AG04450 (cell line): ENCODE measurements at places on chromosomes 1 and 21.

- no peak for DNase-seq
Observed at GRCh38 chr1:112457955-112458354, 50.8 kb upstream of the WNT2B start.

DNA sequence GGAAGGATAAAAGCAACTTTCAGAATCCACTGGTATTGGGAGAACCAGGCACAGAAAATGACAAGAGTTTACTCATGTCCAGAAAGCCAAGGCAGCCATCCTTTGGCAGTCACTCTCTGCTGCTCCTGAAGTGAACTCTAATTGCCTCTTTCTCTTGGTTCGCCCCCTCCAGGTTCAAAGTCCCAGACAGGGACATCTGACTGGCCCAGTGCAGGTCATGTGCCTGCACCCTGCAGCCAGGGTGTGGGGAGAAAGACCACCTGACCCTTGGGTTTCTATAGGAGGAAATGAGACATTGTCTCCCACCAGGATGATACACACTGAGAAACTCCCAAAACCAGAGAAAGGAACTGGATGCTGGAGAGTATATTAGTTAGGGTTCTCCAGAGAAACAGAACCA is 103.9 kb upstream of the SYT6 start:
- DNase-seq, result no peak

DNA sequence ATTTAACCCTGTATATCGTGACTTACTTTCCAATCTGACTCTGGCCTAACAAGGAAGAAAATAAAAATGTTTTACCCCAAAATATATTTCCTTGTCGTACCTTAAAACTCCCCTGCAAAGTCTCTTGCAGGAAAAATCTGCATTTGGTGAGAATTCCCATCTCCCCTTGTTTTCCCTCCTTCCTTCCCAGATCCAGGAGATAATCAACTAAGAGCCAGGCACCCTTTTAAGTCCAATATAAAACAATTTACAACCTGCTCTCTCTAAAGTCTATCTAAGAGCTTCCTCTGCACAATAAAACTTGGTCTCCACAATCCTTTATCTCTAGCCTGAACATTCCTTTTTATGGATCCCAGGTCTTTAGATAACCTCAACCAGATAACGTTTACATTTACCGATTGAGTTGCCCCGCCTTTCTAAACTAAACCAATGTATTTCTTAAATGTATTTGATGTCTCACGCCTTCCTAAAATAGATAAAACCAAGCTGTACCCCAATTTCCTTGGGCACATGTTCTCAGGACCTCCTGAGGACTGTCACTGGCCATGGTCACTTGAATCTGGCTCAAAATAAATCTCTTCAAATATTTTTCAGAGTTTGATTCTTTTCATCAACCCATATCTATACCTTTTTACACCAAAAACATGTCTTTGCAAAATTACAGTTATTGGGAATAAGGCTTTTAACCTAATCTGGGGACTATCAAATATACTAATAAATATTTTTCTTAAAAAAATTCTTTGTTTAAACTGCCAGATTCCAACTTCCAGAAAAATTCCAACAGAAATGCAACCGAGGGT is 993 bp downstream of the DDX59 start:
- DNase-seq, result no peak

GRCh38 chr1:193179094-193179493 is 7.3 kb downstream of the B3GALT2 start:
- DNase-seq, result no peak

DNA sequence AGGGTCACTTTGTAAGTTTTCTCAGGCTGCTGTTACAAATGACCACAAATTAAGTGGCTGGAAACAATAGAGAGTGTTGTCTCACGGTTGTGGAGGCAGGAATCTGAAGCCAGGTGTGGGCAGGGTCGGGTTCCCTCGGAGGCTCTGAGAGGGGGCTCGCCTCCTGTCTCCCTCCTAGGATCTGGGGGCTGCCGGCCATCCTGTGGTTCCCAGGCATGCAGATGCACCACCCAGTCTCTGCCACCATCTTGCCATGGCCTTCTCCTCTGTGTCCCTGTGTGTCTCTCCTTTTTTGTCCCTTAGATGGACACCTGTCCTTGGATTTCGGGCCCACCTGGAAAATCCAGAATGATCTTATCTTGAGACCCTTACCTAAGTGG is 4.8 kb downstream of the TP73 start:
- DNase-seq, result no peak

DNA sequence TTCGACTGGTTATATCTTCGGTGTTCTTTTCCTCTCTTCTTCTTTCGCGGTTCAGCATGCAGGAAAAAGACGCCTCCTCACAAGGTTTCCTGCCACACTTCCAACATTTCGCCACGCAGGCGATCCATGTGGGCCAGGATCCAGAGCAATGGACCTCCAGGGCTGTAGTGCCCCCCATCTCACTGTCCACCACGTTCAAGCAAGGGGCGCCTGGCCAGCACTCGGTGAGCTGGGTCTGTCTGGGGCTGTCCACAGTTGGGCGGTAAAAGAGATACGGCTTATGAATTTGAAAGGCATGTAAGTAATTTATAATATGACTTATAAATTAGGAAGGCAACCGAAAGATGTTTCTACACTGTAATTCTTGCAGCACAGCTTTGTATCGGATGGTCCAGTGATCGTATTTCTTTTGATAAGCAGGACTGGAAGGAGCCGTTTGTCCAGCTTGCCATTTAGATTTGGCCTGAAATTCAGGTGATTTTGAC is 334 bp downstream of the CTH start:
- DNase-seq, result no peak

GRCh38 chr21:34029743-34030528 is 43.4 kb upstream of the MRPS6 start:
- DNase-seq, result peak; percentile 16

GRCh38 chr1:68221980-68222373 is 10.3 kb downstream of the WLS start:
- DNase-seq, result no peak

DNA sequence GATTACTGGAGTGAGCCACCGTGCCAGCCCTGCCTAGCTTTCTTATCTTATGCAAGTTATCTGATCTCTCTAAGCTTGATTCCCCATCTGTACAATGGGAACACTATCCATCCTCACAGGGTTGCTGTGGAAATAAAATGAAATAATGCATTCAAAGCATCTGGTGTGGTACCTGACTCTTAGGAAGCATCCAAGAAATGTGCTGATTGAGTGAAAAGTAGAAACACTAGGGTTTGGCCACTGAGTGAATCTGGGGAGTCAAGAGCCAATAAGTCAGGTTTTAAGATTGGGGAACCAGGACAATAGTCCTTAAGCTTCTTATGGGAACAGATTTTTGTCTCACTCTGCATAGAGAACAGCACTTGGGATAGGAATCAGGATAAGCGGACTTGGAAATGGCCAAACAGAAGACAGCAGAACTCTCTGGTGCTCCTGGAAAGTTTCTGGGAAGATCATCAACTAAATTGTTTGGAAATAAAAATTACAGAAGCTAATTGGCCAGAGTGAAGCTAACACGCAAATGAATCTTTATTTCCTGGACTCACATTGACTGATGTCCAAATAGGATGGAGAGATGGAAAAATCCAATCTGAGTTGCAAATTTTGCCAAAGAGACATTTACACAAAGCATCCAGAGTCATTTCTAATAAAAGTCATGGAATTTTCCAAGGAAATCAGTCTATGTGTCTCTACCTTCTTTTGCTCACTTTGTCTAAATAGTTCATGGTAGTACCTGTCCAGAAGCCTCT is 3.3 kb downstream of the PAFAH2 start:
- no peak for DNase-seq

DNA sequence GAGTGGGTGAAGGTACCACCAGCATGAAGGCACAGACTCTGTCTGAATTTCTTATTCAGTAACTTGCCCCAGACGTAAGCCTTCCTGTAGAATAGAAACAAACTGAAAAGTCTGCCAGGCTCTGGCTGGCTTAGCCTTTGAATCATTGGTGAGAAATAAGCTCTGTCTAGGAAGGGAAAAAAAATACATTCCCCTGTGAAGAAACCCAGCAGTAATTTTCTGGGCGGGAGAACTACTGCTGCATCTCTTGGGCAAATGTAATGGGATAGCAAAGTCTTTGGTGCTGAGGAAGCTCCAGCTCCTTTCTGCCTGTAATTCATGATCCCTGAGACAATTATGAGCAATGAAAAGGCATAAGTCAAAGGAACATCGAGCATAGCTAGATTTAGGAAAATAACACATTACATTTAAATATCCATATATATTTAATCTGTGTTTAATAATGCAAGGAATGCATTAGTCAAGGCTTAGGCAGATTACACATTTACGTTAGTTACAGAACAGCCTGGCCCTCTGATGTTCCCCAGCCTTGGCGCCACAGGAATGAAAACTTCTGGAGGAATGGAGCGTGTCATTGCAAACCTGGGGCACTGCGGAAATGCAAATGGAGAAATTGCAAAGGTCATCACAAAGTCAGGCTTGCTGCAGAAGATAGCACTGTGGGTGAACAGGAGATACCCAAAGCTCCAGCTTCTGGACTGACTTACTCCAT is 216.3 kb upstream of the CAMK1G start:
- no peak for DNase-seq

GRCh38 chr1:159261721-159262494 is 40.2 kb upstream of the FCER1A start:
- no peak for DNase-seq

GRCh38 chr1:204979306-204979705 is 63.7 kb upstream of the CNTN2 start:
- no peak for DNase-seq

GRCh38 chr1:98426092-98426491 is 235.4 kb upstream of the SNX7 start:
- no peak for DNase-seq

DNA sequence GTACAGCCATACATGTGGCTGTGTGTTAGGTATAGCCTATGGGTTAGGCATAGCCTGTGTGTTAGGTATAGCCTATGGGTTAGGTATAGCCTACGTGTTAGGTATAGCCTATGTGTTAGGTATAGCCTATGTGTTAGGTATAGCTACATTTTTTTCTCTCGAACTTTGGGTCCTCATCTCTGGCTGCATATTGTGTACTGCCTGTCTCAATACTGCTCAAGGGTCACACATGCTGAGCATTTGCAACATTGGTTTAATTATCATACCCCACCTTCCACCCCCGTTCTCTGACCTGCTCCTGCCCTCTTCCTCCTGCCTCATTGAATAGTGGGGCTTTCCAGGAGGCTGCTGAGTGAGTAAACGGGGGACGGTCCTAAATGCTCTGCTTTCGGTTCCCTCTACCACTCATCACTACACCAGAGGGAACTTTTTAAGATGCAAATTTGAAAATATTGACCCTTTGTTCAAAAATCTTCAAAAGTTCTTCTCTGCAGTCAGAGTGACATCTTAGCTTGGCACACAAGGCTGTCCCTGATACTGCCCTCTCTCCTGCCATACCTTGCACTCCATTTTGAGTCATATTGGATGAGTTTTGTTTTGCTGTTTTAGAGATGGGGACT is 17.8 kb downstream of the OR2B11 start:
- DNase-seq, result no peak

DNA sequence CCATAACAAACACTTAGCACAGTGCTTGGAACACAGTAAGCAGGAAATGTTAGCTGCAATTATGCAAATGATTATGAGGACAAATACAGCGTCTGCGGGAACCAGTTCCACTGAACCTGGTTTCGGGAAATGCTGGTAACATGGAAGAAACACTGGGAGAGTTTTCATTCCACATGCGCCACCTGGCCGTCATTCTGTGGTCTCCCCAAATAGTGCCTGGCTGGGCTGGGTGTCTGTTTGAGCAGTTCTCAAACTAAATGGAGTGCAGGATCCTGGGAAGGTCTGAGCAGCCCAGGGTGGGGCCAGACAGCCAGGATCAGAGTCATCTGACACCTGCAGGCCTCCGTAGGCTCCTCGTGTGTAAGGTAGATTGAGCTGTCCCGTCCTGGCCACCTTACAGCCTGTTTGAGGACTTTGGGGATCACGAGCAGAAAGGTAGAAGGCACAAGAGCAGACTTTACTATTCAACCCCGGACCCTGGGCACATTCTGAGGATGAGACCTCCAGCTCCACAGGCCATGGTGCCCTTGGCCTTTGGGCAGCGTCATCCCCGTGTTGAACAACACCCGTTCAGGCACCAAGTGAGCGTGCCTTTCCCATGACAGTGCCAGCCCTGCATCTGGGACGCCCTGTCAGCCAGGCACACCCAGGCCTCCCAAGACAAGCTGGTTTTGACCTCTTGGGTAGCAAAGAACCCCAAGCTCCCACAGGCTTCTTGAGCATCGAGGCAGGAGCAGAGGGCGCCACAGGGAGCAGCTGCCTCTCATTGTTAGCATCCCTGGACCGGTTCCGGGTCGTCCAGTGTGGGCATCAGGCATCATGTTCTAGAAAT is 101.9 kb downstream of the PRDM2 start:
- DNase-seq, result no peak

- DNase-seq, result no peak
Observed at GRCh38 chr21:28768753-28769152, 223.9 kb downstream of the LTN1 start.

- no peak for DNase-seq
Observed at GRCh38 chr1:41173651-41174050, 68.5 kb downstream of the SCMH1 start.

DNA sequence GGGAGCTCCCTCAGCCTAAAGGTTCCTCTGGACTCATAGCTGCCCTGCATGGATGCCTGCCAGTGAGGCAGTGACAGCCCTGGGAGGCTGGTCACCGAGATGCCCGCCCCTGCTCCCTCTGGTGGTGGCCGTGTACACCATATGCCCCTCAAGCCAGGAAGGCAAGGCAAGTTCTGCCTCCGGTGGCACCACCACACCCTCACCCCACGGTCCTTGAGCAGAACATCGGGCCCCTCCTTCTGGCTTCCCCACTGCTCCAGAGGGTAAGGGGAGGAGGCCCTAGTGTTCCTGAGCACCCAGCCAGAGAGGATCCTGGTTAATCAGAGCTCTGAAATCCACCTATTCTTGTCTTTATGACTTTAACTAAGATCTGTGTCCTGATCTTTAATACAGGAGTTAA is 1.5 kb upstream of the S100A14 start:
- DNase-seq, result no peak

DNA sequence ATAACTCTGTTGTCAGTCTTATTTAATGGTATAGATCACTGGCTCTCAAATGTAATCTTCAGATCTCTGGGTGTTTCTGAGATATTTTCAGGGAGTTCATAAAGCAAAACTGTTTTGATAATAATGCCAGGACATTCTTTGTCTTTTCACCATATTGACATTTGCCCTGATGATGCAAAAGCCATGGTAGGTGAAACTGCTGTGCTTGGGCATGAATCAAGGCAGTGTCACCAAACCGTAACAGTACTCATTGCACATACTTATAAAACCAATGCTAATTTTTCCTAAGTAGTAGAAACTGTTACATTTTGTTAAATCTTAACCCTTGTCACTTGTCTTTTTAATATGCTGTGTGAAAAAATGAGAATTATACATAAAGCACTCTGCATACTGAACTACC is 76.0 kb downstream of the RPS6KC1 start:
- DNase-seq, result no peak

DNA sequence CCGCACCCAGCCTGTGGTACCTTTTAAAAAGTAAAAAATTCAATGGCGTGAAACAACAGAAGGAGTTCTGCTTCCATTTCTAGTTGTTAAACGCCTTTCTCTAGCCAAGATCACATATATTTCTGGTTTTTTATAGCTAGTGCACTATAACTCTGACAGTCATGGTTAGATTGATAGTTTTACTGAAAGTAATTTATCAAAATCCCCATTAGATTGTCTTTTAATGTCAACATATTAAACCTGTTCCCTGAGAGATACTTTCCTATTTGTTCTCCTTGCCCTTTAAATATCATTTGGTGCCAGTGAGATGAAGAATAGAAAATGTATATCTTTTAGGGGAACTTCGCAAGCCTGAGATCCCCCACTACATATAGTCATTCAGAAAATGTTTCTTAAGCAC is 7.3 kb downstream of the SMAP2 start:
- no peak for DNase-seq

- no peak for DNase-seq
Observed at GRCh38 chr1:60890664-60891063, 191.7 kb upstream of the NFIA start.

- DNase-seq, result no peak
Observed at GRCh38 chr1:76027341-76027740, 47.2 kb upstream of the ST6GALNAC3 start.
